ENCODE measurements at places on chromosomes 5 and 9.
A peak's percentile ranks its signal among the peaks of the same experiment; 100 is the strongest.

- DNase-seq = no peak
Measured at GRCh38 chr9:23752859-23753258, 73.2 kb downstream of the ELAVL2 start.

- DNase-seq = no peak
Measured at GRCh38 chr5:121640298-121640697, 211.4 kb upstream of the FTMT start.

DNA sequence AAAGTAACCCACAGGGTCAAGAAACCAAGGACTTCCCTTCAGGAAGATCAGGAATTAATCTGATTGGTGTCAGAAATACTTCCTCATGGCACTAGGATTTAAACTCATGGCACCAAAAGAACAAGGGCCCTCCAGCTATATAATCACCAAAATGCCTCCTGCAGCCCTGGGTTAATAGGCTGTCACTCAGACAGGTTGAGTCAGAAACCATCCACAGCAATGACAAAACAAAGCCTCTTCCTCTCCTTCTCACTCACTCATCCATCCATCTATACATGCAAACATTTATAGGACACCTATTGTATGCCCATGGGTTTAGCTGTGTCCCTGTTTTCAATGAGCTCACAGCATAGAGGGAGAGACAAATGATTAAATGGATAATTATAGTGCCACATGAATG is 62.5 kb upstream of the SPOCK1 start:
- DNase-seq = no peak

- DNase-seq = no peak
Measured at GRCh38 chr5:89204756-89205155, 321.8 kb upstream of the MEF2C start.

DNA sequence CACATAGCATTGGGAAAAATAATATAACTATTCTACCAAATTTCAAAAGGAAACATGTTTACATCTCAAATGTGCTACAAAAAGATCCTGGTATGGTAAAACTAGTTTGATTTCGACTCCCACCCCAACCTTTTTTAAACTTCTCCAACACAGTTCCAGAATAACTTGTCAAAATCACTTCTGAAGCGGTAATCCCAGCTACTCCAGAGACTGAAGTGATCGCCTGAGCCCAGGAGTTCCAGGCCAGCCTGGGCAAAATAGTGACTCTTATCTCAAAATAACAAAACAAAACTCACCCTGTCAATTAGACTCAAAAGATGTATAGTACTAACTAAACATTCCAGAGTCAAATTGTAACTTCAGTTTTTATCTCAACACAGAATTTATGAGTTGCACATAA is 71.3 kb upstream of the RNF38 start:
- no peak for DNase-seq

DNA sequence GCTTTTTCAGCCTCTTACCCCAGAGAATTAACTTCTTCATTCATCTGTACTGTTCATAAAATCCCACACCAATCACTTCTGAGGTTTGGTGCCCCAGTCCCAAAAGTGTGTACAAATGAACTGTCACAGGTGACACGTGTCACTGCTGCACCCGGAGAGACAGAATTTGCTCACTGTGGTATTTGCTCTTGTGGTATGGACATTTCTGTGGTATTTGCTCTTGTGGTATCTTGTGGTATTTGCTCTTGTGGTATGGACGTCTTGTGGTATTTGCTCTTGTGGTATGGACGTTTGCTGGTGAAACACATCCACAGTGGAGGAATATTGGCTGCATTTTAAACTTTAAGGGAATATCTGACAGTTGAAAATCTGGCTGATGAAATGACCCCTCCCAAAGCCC is 214.9 kb upstream of the DAP start:
- DNase-seq = no peak

- no peak for DNase-seq
Measured at GRCh38 chr9:3873818-3874217, 348.0 kb upstream of the RFX3 start.

- no peak for DNase-seq
Measured at GRCh38 chr9:3916411-3916810, 383.5 kb downstream of the GLIS3 start.

- peak; percentile 94 for DNase-seq
Measured at GRCh38 chr5:179820483-179821297, at the start of gene SQSTM1. SQSTM1 (plus strand) TSS chr5:179820905; CDS start chr5:179820937, 32 bp downstream.

DNA sequence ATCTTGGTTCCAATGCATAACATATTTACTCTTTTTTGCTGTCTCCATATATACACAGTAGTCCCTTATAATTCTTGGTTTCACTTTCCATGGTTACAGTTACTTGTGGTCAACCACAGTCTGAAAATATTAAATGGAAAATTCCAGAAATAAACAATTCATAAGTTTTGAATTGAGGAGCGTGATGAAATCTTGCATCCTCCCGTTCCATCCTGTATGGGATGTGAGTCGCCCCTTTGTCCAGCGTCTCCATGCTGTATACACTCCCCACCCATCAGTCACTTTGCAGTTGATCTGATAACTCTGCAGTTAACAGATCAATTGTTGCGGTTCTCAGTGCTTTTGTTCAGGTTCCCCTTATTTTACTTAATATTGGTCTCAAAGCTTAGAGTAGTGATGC is 11.5 kb upstream of the FAF2 start:
- DNase-seq = peak; percentile 45

GRCh38 chr5:141940695-141941271 is 17.1 kb downstream of the DELE1 start:
- no peak for DNase-seq

- no peak for DNase-seq
Measured at GRCh38 chr5:147245381-147246165, 10.7 kb downstream of the STK32A start.

GRCh38 chr5:95134326-95134725 is 150.6 kb downstream of the MCTP1 start:
- no peak for DNase-seq

DNA sequence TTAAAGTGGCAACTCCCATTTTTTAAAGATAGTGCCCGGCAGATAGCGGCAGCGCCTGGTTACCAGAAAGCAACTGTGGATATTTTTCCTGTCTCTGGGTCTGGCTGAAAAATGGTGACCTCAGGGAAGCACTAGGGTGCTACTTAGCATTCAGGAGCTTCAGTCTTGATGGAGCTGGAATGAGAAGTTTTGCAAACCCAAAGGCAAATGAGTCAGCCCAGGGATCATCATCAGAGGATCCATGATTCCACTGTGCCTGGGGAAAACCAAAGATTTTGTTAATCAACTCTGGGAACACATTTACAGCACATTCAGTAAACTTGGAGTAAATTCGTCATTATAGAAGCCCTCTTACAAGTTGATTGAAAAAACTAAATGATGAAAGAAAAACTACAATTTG is 26.7 kb downstream of the F2R start:
- DNase-seq = no peak

DNA sequence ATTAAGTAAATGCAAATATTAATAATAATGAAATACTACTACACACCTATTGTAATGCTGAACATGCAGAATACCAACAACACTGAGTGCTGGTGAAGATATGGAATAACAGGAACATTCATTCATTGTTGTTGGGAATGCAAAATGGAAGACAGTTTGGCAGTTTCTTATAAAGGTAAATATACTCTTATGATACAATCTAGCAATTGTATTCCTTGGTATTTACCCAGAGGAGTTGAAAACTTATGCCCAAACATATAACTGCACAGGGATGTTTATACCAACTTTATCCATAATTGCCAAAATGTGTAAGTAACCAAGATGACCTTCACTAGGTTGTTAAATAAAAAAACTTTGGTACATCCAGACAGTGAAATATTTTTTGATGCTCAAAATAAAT is 636.8 kb downstream of the PRR16 start:
- no peak for DNase-seq

- DNase-seq = no peak
Measured at GRCh38 chr5:140391732-140392131, 9.9 kb upstream of the ANKHD1 start.

- no peak for DNase-seq
Measured at GRCh38 chr9:118595719-118596305, 773.4 kb downstream of the BRINP1 start.

- DNase-seq = no peak
Measured at GRCh38 chr5:116905885-116906284, 331.3 kb upstream of the SEMA6A start.

DNA sequence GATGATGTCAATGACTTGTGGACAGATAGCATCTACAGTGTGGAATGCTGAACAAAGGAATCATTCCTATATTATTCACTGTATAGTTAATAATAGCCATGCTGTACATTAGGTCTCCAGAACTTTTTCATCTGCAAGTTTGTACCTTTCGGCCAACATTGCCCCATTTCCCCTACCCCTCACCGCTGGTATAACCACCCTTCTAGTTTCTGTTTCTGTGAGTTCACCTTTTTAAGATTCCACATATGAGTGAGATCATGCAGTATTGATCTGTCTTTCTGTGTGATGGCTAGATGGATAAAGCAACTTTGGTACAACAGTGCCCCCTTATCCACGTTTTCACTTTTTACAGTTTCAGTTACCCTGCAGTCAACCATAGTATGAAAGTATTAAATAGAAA is 18.8 kb upstream of the ALDH1B1 start:
- DNase-seq = no peak

- DNase-seq = no peak
Measured at GRCh38 chr9:87622923-87623322, 103.0 kb upstream of the CTSL start.

DNA sequence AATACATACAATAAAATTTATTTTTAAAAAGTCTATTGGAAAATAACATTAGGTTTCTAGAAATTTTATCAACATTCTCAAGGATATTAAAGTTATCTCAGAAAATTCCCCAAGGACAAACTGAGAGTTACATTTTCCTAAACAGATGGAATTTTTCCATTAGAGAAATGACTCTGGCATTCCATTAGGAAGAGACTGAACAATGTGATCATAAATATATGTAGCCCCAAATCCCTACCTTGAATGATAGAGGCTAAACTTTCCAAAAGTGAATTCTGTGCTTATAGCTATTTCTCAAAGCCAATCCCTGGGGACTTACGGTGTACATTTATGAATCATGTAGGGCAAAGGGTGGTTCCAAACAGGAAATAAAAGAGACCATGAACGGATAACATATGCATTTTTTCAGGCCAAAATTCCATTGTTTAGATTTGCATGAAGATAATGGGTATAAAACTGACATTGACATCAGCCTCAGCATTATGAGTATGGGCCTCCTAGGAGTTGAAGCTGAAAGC is 1181.0 kb upstream of the DMAC1 start:
- no peak for DNase-seq

GRCh38 chr9:137254624-137255447 is at the start of gene NELFB:
NELFB (plus strand) TSS chr9:137255327.
- DNase-seq = peak; percentile 100

- DNase-seq = no peak
Measured at GRCh38 chr5:136135536-136135935, 2.9 kb downstream of the SMAD5 start.

DNA sequence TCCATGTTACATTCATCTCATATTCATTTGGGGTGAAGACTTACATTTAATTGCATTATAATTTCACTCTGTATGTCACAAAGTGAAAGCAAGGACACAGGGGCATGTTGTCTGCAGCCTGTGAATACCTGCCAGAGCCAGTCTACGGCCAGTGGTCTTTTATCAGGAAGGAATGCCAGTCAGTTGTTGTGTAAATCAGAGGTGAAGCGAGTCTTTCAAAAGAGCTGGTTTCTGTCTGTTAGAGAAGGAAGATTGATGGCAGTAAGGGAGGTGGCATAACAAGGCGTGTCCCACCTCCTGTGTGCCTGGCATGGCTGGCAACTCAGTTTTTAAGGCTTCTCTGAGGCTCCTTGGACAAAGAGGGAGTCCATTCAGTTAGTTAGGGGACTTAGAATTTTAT is 18.1 kb upstream of the SYK start:
- DNase-seq = no peak

- no peak for DNase-seq
Measured at GRCh38 chr5:31449174-31449573, 82.7 kb downstream of the DROSHA start.

DNA sequence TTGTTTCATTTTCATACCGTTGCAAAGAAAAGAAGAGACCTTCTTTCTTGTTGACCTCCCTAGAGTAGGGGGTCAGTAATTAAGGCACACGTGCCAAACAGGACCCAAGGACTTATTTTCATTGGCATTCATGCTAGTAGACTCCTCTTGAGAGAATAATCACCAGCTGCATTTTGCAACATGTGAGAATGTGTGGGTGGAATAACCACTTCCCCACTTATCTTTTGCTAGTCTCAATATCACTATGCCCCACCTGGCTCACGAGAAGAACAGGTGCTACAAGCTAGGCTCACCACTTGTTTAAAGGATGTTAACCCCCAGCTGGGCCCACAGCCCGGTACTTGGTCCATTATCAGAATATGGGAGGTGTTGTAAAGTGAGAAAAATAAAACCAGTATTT is 460.7 kb upstream of the MEF2C start:
- DNase-seq = no peak

DNA sequence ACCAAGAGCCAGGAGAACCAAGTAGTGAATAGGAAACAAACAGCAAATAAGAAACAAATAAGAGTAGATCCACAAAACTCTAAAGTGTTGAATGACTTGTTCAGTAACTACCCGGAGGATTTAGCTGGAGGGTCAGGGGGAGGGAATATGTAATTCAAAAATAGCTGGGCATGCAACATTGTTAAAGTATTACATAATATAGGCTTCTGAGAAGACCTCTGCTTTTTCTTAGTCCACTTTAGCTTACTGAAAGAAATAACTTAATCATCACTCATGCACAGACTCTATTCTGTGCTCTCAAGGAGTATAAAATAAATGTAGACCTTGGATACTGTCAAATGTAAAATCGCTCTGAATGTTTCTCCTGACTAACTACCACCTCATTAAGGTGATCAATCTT is 183.2 kb upstream of the POU5F2 start:
- DNase-seq = no peak

DNA sequence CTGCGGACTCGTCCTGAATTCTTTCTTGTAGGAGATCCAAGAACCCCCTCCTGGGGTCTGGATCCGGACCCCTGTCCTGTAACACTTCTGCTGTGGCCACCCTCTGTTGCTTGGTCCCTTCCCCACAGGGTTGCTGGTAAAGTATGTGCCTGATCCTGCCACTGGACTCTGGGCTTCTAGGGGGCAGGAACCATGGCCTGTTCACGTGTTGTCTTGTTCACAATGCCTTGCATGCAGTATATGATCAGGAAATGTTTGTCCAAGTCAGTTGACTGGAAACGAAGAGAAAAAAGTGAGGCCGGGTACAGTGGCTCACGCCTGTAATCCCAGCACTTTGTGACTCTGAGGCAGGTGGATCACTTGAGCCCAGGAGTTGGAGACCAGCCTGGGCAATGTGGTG is 139.3 kb upstream of the ALDH1B1 start:
- DNase-seq = no peak

DNA sequence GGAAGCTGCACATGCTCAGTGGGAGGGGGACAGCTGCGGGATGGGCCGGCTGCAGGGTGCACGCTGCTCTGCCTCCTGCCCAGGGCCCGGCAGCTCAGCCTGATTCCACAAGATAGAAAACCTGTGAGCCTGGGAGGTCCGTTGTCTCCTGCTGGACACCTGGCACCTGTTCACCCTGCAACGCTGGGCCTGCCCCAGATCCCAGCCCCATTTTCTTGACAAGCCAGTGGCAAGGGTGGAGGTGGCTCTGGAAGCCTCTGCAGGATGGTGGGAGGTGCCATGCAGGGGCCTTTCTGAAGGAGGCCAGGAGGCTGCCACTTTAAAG is 68.1 kb upstream of the RNF130 start:
- peak; percentile 22 for DNase-seq
